Fibroblast of mammary gland (primary cell): ENCODE measurements at places on chromosomes 6 and 20.

DNA sequence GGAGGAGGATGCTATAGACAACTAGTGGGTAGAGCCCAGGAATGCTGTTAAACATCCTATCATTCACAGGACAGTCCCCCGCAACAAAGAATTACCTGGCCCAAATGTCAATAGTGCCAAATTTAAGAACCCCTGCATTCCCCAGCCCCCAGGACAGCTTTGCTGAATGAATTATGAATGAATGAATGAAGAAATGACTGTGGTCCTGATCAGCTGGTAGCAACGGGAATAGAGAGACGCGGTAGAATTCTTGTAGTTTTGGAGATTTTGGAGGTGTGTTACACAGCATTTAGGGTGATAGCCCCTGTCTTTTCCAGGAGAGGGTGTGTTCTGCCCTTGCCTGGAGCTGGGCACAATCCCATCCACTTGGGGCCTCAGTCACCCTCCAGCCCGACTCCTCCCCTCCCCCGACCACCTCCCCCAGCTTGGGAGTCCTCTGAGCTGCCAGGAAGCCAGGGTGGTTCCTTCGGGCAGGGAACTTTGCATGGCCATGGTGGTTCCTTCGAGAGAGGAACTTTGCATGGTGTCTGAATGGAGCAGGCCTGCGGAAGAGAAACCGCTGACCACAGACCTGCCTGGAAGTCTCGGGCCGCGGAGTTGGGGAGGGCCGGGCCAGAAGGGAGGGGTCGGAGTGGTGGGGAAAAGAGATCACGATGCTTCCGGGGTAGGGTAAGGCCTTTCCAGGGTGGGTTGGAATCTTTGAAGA is 1.0 kb upstream of the HCK start:
- no peak for DNase-seq

DNA sequence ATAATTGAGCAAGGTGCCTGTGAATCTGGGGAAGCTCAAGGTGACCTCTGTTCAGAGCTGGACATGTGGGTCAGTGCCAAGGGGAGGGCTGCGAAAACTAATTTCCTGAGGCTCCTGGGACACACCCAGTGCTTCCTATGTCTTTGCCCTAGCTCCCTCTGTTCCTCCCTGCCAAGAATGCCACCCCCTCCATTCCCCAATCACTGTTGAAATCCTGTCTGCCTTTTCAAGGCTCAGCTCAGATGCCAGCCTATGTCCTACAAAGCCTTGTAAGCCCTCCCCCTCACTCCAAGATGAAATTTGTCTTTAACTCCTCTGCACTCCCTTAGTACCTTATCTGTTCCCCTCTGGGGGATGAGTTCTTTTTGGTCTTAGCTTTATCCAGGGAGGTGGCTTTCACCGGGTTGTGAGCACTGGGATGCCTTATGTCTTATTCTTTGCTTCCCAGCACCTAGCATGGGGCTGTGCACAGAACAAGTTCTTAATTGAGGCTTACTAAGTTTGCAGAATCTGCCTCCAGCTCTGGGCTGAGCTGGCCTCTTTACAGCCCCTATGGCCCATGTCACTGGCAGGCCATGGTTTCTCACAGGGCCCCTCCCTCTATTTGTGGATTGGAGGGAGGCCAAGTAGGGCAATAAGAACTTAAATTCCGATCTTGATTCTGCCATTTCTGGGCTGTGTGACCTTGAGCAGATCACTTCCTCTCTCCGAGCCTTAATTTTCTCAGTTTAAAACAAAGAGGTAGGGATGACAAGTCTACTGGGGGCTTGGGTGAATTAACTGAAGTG is 51.5 kb upstream of the EPB41L1 start:
- no peak for DNase-seq

DNA sequence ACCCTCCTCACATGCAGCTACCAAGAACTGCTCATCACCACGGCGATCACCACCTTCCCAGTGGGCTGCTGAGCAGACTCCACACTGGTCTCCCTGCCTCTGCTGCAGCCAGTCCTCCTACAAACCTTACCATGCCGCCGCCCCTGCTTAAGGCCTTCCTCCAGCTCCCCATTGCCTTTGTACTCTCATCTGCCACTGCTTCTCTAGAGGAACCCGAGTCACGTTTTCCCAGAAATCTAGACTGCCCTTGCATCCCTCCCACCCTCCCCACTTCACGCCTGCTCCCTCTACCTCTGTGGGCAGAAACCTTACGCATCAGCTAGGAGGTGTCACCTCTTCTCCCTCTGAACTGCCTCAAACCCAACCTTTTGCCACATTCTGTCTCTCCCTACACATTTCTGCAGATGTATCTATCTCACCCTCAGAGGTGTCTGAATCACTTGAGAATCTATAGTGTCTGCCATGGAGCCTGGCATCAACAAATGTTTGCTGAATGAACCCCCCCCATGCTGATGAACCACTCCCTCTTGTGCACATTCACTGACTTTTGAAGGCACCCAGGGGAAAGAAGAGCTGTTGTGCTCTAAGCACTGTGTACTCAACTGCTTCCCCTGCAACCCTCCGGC is 4.3 kb downstream of the E2F1 start:
- DNase-seq = no peak

- peak; percentile 3 for DNase-seq
These were observed 648 bp downstream of the COL19A1 start for GRCh38 chr6:69866770-69867638.

- DNase-seq = peak; percentile 92
These were observed 32.9 kb downstream of the HM13 start for GRCh38 chr20:31547017-31547675.

DNA sequence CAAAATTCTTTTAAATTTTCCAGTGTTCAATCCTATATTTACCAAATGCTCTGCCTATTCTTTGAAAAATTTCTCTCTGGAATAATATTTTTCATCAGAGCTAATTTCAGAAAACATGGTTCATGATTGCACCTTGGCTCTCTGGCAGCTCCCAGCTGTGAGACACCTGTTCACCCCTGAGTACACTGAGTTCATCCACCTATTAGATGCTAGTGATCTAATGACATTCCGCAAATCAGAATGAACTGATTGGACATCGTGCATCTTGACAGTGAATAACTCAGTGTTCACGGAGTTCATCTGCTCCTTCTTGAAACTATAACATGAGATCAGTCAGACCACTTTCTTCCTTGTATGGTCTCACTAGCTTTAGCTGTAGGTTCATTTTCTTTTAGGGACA is 3.9 kb upstream of the SHPRH start:
- DNase-seq = no peak

- no peak for DNase-seq
These were observed 36.2 kb upstream of the SCUBE3 start for GRCh38 chr6:35177596-35177995.

GRCh38 chr6:15473741-15474161 is 189.1 kb downstream of the DTNBP1 start:
- peak; percentile 92 for DNase-seq

GRCh38 chr6:130888246-130888645 is 61.0 kb downstream of the SMLR1 start:
- no peak for DNase-seq

DNA sequence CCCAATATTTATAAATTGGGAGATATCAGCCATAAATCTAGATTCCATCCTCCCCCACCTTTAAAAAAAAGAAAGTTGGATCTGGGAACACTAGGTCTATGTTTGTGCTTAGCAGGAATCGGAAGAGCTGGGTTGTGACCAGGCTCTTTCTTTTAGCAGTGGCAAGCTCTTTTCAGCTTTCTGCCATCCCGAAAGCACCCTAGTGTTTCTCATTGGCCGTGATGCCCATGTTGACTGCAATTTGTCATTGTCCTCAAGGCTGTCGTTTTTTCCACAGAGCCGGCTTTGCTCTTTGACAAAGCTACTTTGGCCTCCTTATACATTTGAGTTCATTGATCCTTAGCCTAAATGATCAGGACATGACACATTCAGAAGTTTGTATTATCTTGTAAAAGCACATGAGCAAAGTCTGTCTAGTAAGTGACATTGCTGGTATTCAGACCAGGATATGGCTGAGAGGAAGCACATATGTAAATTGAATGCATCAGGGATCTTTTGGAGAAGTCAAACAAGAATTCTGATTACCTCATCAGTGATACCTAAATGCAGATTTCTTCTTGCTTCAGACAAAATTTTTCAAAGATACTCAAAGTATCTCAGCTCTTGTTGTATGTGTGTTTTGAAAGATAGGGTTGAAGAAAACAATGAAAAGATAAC is 50.1 kb downstream of the CARMIL1 start:
- DNase-seq = no peak

DNA sequence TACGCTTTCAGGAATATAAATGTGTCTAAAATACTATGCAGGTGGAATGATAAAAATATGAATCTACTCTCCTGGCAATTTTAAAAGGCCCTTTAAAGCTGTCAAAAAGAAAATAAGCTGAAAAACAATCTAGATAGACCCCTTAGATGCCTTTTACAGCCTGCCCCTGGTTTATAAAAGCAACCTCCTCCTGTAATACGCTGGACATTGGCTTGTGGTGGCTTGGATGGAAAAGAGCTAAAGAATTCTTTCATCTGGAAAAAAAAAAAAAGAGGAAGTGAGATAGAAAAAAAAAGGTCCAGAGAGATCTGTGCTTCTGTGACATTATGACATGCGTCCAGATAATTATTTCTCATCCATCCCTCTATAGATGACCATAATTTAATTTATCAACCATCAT is 115.9 kb upstream of the NRSN1 start:
- no peak for DNase-seq

DNA sequence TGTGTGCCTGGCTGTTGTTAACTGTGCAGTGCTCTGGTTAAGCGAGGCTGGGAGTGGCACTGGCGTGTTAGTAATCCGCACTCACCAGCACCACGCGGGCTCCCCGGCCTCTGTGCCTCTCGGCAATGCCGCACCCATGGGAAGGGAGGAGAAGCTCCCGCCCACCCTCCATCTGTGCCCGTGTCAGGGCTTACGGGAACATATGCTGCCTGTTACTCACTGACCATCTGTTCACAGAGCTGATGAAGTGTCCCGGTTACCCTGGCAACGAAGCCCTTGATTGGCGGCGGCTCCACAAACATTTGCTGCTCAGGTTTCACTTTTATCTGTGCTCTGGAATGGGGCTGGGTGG is 114.7 kb downstream of the PSMB1 start:
- peak; percentile 99 for DNase-seq

DNA sequence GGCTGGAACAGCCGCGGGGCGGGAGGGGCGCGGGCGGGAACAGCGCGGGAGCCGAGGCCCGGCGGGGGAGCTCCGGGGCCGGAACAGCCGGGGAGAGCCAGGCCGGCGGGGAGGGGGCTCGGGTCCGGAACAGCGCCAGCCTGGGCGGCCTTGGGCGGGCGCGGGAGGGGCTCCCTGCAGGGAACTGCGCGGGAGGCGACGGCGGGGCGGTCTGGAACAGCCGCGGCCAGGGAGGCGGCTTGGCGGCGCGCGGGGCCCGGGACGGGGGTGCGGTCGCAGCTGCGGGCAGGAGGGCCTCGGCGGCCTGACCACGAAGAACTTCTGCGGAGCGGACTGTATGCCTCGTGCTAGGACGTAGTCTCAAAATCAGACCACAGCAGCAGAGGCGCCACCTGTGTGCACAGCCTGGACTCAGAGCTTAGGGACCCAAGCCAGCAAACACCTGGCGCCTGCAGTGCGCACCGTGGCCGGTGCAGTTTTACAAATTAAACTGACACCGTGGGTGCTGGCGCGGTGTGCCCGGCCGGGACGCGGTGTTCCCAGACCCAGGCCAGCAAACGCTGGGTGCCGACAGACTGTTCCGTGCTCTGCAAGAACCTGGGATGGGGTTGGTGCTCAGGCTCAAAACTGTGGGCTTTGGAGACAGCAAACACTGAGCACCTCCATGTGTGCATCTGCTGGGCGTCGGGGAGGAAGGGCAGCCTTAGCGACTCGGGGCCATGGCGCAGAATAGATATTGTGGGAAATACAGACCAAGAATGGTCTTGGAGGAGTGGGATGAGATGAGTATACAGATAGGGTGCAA is 572 bp downstream of the ZNF341 start:
- peak; percentile 73 for DNase-seq

DNA sequence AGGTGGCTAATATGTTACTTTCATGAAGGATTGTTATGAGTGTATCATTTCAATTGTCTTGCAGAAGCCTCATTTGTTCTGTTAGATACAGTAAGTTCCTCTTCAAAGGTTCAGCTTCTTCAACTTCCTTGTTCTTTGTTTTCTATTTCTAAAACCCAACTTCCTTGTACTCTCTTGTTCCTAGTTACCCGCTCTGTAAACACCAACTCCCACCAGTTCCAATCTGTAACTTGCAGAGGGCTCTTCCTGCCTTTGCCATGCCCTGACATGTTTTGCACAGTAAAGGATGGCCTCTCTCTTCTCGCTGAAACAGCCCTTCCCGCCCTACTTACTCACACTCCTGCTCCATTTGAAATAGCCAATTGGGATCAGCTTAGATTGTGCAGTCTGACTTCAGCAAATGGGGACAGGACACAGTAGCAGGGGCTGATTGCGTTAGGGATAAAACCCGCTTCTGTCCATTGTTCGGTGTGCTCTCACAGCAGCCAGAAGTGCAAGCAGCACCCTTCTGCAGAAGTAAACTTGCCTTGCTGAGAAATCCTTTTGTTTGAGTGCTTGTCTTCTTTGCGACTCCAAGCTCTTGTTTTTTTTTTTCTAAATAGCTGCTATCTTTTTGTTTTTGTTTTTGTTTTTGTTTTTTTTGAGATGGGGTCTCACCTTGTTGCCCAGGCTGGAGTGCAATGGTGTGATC is 45.9 kb upstream of the POU5F1 start:
- DNase-seq = no peak

GRCh38 chr6:57183336-57183735 is 11.2 kb downstream of the BAG2 start:
- no peak for DNase-seq

DNA sequence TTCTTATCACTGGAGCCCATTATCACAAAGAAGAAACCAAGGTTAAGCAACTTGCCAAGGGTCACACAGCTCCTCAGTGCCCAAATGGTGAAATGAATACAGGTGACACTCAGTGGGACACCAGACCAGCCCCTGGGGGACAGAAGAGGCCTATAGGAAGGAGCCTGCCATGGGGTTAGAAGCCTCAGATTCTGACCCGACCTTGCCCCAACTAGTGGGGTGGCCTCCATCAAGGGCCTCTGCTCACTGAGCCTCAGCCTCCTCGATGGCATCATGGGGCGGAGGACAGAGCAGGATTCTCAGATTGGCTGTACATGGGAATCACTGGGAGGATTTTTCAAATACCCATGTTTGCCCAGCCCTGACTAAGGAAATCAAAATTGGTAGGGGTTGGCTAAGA is 47.6 kb downstream of the MRPL14 start:
- no peak for DNase-seq

DNA sequence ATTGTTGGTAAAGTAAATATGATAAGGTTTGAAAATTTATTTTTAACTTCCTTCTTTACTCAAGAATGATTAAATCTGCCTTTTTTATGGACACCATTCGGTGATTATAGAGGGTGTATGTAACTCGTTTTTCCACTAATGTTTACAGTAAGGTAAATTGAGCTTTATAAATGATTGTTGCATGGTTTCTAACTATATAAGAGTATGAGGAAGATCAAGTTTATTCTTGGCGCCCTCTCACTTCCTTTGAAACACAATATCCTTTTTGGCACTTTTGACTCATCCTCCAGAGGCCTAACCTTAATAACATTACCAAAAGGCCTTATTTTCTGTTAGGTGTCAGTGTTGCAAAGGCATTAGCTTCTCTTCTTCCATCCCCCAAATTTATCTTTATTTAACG is 41.8 kb upstream of the MTRF1L start:
- DNase-seq = peak; percentile 40

- DNase-seq = no peak
These were observed 568.0 kb downstream of the KIF16B start for GRCh38 chr20:16005021-16005914.

- no peak for DNase-seq
These were observed 357.8 kb downstream of the MAFB start for GRCh38 chr20:40331249-40331648.
